Spleen (tissue), 13 donors: ENCODE measurements at places on chromosomes 7 and 10. TPM values are rescaled to one million over a fixed set of nuclear protein-coding genes. Genes with fewer than 3 reads are reported as not detected.

GRCh38 chr7:13990319-13990983 lies 985 bp upstream of the ETV1 start:
- H3K36me3 ChIP-seq: no peaks in the 10 kb centered on the region
- H3K27ac ChIP-seq: peak overlapping the region; percentile 88
- H3K27me3 ChIP-seq: no peaks in the 10 kb centered on the region
- DNase-seq: peak; percentile 68
- H3K4me3 ChIP-seq: peak overlapping the region; percentile 83

DNA sequence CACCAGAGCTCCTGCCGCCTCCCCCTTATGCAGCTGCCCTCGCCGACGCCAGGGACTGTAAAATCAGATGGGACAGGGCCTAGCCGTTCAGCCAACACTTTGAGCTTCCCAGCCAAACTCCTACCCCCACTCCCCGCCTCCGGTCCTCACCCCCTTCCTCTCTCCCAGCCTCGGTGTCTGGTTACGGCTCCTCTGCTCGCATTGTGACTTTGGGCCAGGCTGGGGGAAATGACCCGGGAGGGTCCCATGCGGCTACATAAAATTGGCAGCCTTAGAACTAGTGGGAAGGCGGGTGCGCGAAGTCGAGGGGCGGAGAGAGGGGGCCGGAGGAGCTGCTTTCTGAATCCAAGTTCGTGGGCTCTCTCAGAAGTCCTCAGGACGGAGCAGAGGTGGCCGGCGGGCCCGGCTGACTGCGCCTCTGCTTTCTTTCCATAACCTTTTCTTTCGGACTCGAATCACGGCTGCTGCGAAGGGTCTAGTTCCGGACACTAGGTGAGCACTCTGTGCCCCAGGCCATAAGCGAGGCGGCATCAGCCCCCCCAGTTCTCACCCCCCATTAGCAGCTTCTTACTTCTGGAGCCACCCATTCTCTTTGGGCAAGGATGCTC lies at the start of gene KAZALD1:
KAZALD1 (plus strand) TSS at position 366 of the 608 bp plus-strand sequence. CDS start 604 bp downstream, outside the sequence.
- peak within 1 kb of the TSS; percentile 89 for H3K27ac ChIP-seq
- no peaks in the 10 kb centered on the region for H3K36me3 ChIP-seq
- peak within 1 kb of the TSS; percentile 63 for H3K4me3 ChIP-seq
- peaks cover 56% of the 10 kb centered on the region for H3K27me3 ChIP-seq
- peaks cover 70% of the 10 kb centered on the region for H3K4me1 ChIP-seq

Gene GUSB
- polyA plus RNA-seq: 41.4 TPM

DNA sequence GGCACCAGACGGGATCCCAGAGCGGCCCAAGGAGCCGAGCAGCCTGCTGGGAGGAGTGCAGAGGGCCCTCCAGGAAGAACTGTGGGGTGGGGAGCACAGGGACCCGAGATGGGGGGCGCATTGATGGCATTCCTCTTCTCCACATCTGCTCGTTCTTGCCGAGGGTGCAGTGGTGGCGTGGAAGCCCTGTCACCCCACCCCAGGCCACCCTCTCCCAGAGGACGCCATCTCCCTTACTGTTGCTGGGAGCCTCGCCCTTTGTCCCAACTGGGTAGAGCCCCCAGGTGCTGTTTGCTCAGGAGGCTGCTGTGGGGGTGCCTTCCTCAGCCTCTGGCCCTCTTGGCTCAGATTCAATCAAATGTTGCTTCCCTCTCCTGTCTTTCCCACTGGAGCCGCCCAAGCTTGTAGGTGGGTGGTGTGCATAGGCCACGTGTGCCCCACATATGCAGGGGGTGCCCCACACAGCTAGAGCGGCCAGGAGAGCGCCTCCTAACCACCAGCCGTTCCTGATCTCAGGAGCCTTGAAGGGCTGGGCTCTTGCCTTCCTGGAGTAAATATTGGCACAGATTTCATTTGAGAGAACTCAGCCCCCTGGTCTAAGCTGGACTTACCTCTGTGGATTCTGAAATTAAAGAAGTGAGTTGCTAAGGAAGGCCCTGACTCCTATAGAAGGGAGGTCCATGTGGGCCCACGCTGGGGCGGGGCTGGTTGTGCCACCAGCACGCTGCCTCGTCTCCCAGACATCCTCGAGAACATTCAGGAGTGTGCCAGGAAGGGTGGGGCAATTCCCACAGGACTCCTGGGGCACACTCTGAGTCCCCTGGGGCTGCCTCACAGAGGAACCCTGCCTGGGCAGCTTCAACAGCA lies 39.2 kb downstream of the ZNF467 start:
- no peaks in the 10 kb centered on the region for H3K27me3 ChIP-seq
- peaks cover 9% of the 10 kb centered on the region for H3K4me1 ChIP-seq
- DNase-seq: peak; percentile 69
- no peak overlapping the region for H3K27ac ChIP-seq
- no peak overlapping the region for H3K4me3 ChIP-seq

DNA sequence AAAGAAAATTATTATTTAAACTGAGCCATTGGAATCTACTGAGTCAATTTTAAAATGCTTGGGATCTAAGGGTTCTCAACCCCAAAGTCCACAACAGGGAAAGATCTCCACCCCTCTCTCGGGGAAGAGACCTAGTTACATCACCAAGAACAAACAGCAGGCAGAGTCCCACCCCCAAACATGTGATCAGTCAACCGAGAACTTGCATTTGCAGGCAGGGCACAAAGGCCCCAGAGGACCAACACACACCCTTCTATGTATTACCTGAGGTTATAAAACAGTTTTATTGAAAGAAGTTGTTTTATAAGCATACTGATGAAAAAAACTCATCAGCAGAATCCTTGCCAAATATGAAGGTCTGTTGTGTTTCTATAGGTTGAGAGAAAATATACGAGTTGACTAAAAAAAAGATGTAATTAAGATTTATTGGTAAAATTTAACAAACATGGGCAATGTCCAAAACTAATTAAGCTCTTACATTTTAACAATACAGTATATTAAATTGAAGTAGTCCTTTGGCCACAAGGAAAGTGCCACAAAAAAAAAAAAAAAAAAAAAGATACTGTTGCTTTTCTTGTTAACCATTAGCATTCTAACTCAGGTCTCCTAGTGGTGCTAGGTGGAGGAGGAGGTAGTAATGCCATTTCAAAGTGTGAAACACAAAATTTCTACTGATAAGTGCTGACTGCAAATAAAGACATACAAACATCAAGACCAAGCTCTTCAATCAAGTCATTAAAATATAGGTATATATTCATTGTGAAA lies 975 bp upstream of the USP54 start:
- no peak overlapping the region for H3K27ac ChIP-seq
- no peaks in the 10 kb centered on the region for H3K27me3 ChIP-seq

DNA sequence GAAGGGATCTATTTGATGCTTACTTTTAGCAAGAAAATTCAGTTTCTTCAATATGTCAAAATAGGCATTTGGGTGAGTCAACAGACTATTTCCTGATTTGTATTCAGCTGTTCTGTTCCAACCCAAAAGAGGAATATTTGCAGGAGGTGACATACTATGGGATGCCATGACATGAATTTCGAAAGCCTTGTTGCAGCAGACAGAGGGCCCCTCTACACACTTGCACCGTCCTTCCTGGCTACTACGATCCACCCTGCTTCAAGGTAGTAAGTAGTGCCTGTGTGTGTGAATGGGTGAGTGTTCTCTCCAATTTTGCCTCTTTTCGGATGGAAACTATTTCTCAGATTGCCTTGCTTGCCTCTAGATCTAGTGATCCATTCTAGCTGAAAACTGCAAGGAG lies 413.0 kb upstream of the ADARB2 start:
- H3K36me3 ChIP-seq: no peaks in the 10 kb centered on the region
- no peak overlapping the region for H3K27ac ChIP-seq
- H3K4me1 ChIP-seq: no peaks in the 10 kb centered on the region

Gene JMJD1C
- 54.3 TPM for polyA plus RNA-seq

Gene CCL24
- polyA plus RNA-seq: 11.1 TPM

- H3K27ac ChIP-seq: no peak overlapping the region
- H3K4me1 ChIP-seq: no peaks in the 10 kb centered on the region
- peaks cover 20% of the 10 kb centered on the region for H3K36me3 ChIP-seq
- no peak for DNase-seq
- H3K27me3 ChIP-seq: no peaks in the 10 kb centered on the region
Observed at GRCh38 chr10:49486009-49486408, 52.9 kb downstream of the ERCC6 start.

- H3K4me3 ChIP-seq: peak overlapping the region; percentile 8
- peaks cover 34% of the 10 kb centered on the region for H3K27me3 ChIP-seq
- H3K4me1 ChIP-seq: no peaks in the 10 kb centered on the region
- H3K27ac ChIP-seq: no peak overlapping the region
- H3K36me3 ChIP-seq: no peaks in the 10 kb centered on the region
Observed at GRCh38 chr7:158957510-158957906, 101.2 kb downstream of the DYNC2I1 start.

DNA sequence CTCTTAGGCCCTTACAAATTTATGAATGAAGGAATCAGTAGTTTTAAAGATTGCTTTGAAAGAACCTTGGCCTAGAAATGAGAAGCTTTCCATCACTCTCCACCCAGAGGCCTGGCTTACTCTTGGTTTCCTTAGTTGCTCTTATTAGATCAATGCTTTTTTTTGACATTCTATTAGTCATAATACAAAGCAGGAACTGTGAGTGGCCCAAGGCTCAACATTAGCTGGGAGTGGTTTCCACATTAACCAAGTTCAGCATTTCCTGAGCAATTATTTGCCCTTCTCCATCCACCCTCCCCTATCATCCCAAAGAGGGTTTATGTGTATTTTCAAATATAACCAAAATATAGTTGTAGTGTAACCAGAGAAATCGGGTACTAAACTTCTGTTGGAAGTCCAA lies 103.4 kb upstream of the FAM204A start:
- H3K27ac ChIP-seq: no peak overlapping the region
- DNase-seq: no peak
- no peaks in the 10 kb centered on the region for H3K27me3 ChIP-seq
- H3K4me1 ChIP-seq: no peaks in the 10 kb centered on the region
- H3K36me3 ChIP-seq: no peaks in the 10 kb centered on the region
- H3K4me3 ChIP-seq: no peak overlapping the region

Gene C10orf67
- polyA plus RNA-seq: 0.02 TPM

DNA sequence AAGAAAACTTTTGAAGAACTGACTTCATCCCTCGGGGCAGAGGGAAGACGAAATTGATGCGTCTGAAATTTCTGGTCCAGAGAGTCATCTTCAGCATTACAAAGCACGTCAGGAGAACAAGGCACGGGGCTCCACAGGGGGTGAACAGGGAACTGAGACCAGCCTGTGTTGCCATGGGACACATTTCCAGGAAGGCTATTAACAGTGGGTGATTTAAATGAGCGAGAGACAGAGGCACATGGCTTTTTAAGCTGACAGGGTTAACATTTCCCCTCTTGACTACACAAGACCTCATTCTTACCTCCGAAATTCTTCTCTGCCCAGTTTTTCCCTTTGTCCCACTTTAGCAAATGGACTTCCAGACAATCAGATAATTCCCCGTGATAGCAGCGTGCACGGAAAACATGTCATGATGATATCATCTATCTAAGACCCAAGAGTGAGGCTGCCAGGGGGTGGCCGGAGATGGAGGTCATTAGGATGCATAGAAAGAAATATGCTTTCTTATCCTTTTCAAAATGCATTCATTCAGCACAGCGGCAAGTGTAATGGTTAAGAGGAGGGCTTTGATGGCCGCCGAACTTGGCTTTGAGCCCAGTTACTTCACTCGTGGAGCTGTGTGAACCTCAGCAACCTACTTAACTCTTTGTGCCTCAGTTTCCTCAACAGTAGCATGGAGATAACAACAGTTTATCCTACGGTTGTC lies 248.0 kb downstream of the PRPF18 start:
- no peak overlapping the region for H3K4me3 ChIP-seq
- peaks cover 15% of the 10 kb centered on the region for H3K4me1 ChIP-seq
- DNase-seq: no peak
- H3K27ac ChIP-seq: peak overlapping the region; percentile 39
- no peaks in the 10 kb centered on the region for H3K27me3 ChIP-seq

- peaks cover 39% of the 10 kb centered on the region for H3K4me1 ChIP-seq
- no peaks in the 10 kb centered on the region for H3K36me3 ChIP-seq
- H3K27ac ChIP-seq: peak overlapping the region; percentile 74
- H3K27me3 ChIP-seq: no peaks in the 10 kb centered on the region
- no peak overlapping the region for H3K4me3 ChIP-seq
Observed at GRCh38 chr10:91006752-91007346, 86.0 kb upstream of the ANKRD1 start.

Gene TMEM178B
- 0.37 TPM for polyA plus RNA-seq

Gene AKR1C3
- polyA plus RNA-seq: 2.3 TPM

GRCh38 chr7:95537468-95537867 lies 51.7 kb downstream of the ASB4 start:
- no peak overlapping the region for H3K4me3 ChIP-seq
- no peak overlapping the region for H3K27ac ChIP-seq
- H3K36me3 ChIP-seq: no peaks in the 10 kb centered on the region
- no peak for DNase-seq
- H3K27me3 ChIP-seq: no peaks in the 10 kb centered on the region

DNA sequence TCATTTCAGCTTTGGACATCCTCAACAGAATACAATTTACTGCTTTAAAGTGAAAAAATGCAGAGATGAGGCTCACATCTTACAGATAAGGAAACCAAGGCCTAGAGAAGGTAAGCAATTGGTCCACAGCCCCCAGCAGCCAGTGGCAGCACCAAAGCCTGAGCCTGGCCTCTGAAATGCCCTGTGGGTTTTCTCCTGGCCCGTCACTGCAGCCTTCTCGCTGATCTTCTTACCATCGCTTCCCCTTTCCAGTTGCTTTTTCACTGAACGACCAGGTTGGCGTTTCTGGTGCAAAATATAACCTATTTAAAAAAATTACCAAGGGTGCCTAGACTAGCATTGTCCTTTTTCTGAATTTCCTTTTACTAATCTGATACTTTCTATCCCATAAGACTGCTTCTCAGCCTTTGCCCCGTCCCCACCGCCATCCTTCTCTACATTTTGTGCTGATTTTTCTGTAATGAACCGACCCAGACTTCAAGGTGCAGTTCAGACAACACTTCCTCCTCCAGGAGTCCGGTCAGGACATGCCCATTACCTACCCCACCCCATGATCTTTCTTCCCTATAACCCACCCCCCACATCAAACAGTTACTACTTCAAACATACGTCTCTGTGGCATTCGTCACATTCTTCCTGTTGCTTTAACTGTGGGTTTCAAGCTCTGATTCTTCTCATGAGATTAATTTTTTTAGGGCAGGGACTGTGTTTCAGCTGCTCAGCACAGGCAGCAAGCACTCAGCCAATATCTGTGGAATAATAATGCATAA lies 289.4 kb downstream of the DNAJB6 start:
- no peak overlapping the region for H3K4me3 ChIP-seq
- no peaks in the 10 kb centered on the region for H3K27me3 ChIP-seq
- no peak overlapping the region for H3K27ac ChIP-seq
- H3K36me3 ChIP-seq: no peaks in the 10 kb centered on the region

DNA sequence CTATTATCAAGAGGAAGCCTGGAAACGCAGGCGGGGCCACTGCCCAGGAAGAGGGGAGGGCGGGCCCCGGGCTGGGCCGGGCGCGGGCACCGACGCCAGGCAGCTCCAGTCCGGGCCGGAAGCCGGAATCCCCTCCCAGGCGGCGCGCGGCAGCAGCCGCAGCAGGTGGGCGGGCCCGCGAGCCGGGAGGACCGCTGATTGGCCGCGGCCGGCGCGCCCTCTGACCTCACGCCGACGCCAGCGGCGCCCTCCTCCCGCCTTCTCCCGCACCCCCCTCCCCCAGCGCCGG lies 438 bp downstream of the BCL7B start:
- H3K27me3 ChIP-seq: no peaks in the 10 kb centered on the region
- H3K4me1 ChIP-seq: peaks cover 11% of the 10 kb centered on the region
- peak; percentile 98 for DNase-seq
- peak overlapping the region; percentile 76 for H3K4me3 ChIP-seq
- H3K27ac ChIP-seq: peak overlapping the region; percentile 98
